ENCODE measurements at places on chromosomes 11 and 22.

DNA sequence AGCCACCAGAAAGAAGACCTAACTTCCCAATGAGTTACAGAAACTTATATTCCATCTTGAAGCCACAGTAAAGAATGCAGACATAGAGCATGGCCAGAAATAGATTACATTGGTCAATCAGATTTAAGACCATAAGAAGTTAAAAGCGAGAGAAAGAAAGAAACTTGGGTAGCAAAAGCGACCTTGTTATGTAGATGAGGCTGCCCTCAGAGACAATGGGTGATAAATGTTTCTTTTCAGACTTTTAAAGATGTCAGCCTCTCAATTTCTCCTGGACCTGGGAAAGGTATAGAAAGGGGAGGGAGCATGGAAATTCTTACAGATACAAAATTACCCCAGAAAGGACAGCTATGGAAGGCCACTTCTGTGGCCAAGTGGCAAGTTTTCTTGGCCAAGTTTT is 732.6 kb upstream of the LUZP2 start:
- no peak for DNase-seq

GRCh38 chr11:113339929-113340589 is 25.7 kb downstream of the TTC12 start:
- DNase-seq: no peak

DNA sequence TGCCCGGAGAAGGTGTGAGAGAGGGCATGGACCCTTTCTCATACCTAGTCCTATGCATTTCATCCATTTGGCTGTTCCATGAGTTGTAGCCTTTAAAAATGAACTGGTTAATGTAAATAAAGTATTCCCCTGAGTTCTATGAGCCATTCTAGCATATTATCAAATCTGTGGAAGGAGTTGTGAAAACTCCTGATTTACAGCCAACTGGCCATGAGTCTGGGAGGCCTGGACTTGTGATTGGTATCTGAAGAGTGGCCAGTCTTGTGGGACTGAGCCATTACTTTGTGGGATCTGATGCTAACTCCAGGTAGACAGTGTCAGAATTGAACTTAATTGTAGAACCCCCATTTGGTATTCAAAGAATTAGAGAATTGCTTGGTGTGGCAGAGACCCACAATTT is 48.4 kb downstream of the FAM118A start:
- no peak for DNase-seq

DNA sequence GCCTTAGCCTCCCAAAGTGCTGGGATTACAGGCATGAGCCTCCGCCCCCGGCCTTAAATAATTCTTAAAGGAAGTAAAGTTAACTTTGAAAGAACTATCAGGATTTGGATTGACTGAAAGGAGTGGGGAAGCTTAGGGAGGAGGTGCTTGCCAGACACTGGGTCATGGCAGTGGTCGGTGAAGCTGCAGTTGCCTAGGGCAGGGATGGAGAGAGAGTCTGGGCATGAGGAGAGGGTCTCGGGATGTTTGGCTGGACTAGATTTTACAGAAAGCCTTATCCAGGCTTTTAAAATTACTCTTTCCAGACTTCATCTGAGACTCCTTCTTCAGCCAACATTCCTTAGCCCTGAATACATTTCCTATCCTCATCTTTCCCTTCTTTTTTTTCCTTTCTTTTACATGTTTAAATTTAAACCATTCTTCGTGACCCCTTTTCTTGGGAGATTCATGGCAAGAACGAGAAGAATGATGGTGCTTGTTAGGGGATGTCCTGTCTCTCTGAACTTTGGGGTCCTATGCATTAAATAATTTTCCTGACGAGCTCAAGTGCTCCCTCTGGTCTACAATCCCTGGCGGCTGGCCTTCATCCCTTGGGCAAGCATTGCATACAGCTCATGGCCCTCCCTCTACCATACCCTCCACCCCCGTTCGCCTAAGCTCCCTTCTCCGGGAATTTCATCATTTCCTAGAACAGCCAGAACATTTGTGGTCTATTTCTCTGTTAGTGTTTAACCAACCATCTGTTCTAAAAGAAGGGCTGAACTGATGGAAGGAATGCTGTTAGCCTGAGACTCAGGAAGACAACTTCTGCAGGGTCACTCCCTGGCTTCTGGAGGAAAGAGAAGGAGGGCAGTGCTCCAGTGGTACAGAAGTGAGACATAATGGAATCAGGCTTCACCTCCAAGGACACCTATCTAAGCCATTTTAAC is at the start of gene NNMT:
Gene NNMT (plus strand): TSS at position 724 of the 929 bp plus-strand sequence. CDS start 158 bp downstream, at position 882.
- DNase-seq: no peak

DNA sequence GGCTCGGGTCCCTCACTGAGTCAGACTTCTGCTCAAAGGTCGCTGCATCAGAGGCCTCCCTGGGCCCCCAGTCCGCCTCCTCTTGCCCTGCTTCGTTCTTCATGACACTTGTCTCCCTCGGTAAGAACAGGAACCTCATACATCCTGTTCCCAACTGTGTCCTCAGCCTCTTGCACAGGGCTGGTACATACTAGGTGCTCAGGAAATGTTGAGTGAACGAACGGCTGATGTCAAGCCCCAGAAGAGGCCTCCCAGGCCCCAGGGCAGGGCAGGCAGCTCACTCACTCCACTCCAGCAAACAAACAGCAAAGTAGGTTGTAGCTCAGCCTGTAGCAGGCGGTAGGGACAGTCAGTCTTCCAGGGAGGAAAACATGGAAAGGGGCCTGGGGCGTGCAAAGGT is 17.2 kb downstream of the SYNGR1 start:
- DNase-seq: no peak

DNA sequence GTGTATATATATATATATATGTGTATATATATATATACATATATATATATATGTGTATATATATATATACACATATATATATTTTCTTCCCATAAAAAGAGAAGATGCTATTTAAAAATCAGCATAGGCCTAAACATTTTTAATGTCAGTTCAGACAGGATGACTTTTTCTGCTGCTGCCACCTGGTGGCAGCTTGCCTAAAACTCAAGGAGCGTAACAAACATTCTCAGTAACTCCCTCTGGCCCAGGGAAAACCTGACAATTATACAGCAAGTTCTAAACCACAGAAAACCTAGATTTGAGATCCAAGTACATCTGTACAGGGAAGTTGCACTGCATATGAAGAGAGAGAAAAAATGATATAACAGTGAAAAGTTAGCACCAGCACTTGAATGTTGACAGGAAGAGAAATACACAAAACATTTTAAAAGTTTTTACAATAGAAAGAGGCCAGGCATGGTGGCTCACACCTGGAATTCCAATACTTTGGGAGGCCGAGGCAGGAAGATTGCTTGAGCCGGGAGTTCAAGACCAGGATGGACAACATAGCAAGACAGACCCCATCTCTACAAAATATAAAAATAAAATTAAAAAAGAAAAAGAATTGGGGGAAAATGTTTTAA is 16.6 kb downstream of the OR8A1 start:
- DNase-seq: peak; percentile 65

DNA sequence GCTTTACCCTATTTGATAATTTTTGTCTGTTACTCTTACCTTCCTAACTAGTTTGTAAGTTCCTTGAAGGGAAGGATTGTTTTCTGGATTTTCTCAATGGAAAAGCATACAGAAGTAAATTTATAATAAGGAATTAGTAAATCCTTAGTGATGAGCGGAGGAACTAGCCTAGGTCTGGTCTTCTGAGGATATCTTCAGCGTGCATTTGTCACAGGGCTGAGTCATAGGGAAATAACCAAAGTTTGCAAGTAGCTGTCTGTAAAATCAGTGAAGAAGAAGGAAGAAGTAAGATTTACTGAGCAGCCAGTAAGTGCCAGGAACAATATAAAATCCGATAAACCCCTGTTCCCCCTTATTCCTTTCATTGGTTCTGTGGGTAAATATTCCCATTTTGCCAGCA is 162.7 kb upstream of the SORL1-AS1 start:
- DNase-seq: no peak

DNA sequence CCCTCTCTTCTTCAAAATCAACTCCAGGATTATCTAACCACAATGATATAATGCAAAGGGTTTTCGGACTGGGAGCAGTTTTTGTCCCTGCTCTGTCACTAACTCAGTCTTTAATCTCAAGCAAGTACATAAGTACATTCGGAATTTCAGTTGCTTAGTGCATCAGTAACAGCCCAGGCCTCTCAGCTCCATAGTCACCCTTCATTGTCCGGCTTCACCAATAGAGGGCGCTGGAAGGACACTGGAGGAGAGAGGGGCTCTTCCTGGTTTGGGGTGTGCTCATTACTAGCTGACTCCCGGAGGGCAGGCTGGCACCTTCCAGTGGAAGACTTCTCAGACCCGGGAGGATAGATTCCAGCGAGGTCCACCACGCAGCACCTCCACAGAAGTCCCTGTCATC is 90.4 kb upstream of the PDGFD start:
- peak; percentile 28 for DNase-seq

- DNase-seq: no peak
These were observed 38.1 kb upstream of the TSKU start for GRCh38 chr11:76745044-76745376.

- no peak for DNase-seq
These were observed 55.2 kb upstream of the WNT7B start for GRCh38 chr22:46031965-46032851.

DNA sequence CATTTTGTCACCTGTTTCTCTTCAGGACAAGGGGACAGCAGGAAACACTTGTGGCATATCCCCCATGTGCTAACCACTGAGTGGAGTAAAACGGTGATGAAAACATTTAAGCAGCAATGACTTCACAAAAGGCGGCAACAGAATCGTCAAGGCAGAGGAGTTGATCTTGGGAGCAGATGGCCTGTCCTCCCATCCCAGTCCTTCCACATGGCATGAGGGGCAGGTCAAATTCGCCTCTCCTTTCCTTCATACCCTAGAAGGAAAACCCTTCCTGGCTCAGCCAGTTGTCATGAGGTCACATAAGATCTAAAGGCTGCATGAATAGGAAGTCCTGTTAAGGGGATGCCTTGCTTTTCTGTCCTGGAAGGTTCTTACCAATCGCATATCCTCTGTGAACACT is 169.1 kb downstream of the MAML2 start:
- no peak for DNase-seq

GRCh38 chr11:114278342-114279065 is 17.7 kb upstream of the NNMT start:
- no peak for DNase-seq

DNA sequence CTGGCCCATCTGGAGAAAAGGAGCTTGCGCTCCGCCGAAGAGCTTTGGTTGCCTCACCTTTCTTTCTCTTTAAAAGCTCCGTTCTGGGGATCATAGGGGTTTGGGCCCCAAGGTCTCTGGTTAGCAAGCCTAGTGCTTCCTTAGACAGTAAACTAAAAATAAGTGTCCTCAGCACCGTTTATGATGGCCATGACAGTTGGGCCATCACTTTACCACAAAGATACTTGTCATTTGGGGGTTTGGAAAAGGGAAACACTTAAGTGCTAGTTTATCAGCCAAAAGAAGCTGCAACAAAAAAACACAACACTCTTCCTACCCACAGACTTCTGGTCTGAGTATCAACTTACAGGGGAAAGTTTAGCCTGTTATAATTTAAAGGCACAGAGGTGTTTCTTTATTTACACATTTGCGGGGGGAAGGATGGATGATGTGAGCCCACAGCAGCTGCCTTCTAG is 88.4 kb upstream of the CD44 start:
- no peak for DNase-seq

GRCh38 chr11:16925561-16926065 is 88.6 kb downstream of the PLEKHA7 start:
- no peak for DNase-seq

DNA sequence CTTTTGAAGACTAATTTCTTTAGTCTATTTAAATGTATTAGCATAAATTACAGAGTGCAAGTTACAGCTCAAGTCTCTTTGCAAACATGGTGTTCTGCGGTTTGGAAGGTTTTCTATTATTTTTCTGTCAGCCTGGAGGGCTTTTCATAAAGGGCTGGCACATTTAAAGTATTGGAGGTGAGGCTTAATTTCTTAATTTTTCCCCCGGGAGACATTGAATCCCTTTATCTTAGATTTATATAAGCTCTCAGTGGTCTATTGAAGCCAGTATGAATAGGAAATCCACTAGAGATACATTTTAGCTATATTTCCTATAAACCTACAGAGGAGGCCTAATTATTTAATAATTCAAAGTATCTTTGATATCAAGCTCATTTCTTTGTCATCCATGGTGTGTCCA is 102.7 kb upstream of the CLPB start:
- DNase-seq: no peak

GRCh38 chr22:22976033-22976922 is 88.7 kb downstream of the IGLL5 start:
- no peak for DNase-seq

DNA sequence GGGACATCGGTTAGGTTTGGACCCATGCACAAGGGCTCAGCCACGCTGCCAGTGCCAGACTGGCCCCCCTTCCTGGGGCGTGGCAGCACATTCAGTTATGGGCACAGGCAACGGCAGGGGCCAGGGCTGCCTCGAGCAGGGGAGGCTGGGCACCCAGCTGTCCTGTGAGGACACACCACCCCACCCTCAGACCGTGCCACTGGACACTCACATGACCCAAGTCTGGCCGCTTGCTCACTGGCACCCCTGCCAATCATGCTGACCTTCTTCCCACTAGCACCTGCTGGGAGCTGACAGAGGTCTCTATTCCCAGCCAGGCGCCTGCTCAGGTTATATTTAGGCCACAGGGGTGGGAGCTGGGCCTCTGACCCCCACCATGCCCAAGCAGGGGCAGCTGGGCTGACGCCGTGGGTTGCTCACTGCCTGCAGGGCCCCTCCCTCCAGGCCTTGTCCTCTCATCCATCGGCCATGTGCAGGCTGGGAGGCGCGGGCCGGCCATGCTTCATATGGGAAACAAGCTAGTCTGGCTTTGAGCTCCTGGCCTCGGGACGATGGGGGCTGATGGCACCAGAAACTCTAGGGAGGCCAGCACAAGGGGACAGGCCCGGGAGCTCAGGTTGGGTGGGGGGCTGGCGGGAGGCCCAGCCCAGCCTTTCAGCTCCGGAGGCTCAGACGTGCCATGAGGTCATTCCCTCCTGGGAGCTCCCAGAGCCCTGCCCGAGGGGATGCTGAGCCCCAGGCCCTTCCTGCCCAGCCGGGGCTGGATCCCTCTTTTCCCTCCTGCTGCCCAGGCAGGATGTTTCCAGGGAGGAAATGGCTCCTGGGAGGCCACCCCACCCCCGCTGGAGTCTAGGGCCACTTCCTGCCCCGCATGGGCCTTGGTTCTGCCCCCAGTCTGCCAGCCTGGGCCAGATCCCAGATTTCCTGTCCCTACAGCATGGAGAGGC is 15.2 kb upstream of the TBX1 start:
- DNase-seq: no peak

- no peak for DNase-seq
These were observed 24.1 kb upstream of the TUB start for GRCh38 chr11:8056810-8057463.

- no peak for DNase-seq
These were observed 38.7 kb downstream of the WNT11 start for GRCh38 chr11:76167590-76167989.

DNA sequence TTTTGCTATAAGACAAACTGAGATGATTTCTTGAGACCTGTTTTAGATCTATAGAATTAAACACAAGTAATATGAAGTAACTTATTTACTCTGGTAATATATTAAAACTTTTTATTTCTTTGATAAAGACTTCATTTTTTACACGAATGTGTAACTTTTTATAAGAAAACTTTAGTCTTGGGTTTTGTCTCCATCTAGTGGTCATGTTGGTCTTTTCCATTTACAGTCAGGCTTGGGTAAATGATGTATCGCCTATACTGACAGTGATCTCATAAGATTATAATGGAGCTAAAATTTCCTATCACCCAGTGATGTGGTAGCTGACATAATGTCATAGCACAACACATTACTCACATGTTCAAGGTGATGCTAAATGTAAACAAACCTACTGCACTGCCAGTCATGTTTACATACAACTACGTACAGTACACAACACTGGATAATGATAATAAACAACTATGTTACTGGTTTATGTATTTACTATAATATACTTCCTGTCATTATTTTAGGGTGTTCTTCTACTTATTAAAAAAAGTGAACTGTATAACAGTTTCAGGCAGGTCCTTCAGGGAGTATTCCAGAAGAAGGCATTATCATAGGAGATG is 7.5 kb upstream of the C11orf97 start:
- peak; percentile 71 for DNase-seq

All from pons (tissue), 1 donor.